ENCODE measurements at places on chromosomes 5 and 9.

- DNase-seq = no peak
These were observed 3.5 kb downstream of the SPOUT1 start for GRCh38 chr9:128825923-128826700.

- no peak for DNase-seq
These were observed 11.1 kb upstream of the GARNL3 start for GRCh38 chr9:127253446-127253845.

- DNase-seq = no peak
These were observed 269.9 kb downstream of the PRR16 start for GRCh38 chr5:120734033-120734432.

- DNase-seq = no peak
These were observed 69.8 kb upstream of the VCAN start for GRCh38 chr5:83401775-83402174.

- no peak for DNase-seq
These were observed 741 bp upstream of the NKX2-5 start for GRCh38 chr5:173235499-173236394.

GRCh38 chr5:31066655-31067328, 126.7 kb upstream of the CDH6 start:
- no peak for DNase-seq

DNA sequence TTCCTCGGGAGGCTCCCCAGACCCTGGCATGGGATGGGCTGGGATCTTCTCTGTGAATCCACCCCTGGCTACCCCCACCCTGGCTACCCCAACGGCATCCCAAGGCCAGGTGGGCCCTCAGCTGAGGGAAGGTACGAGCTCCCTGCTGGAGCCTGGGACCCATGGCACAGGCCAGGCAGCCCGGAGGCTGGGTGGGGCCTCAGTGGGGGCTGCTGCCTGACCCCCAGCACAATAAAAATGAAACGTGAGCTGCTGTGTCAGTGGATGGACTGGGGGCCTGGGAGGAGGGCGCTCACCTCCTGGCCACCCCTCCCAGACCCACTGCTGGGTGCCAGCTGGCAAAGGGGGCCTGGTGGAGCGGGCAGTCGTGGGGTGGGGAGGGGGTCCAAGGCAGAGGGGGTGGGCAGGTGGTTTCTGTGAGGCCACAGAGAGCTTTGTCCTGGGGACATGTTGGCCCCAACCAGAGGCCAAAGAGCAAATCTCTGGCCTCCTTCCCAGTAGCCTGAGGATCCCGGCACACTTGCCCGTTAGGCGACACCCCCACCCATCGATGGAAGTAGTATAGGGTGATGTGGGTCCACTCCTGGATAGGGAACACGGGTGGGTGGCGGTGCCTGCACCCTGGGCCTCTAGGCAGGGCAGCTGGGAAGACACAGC, 9.8 kb downstream of the EGFL7 start:
- no peak for DNase-seq

GRCh38 chr5:124973661-124974060, 227.2 kb upstream of the ZNF608 start:
- DNase-seq = no peak

DNA sequence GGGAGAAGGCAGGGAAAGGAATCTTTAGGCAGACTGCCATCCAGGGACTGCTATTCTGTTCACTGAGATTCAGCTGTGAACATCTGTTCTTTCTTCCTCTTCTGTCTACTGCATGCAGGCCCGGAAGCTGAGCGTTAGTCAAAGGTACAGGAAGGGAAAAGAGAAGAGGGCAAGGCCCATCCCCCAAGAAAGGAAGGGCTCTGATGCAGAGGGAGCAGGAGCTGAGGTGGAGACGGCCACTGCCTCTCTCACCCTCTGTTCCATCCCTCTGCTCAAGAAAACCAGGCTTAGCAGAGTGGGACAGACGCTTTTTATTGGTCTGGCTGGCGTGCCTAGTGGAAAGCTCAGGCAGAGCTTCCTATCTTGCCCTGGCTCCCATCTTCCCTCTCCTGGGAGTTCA, 57.6 kb downstream of the PFDN1 start:
- DNase-seq = no peak

DNA sequence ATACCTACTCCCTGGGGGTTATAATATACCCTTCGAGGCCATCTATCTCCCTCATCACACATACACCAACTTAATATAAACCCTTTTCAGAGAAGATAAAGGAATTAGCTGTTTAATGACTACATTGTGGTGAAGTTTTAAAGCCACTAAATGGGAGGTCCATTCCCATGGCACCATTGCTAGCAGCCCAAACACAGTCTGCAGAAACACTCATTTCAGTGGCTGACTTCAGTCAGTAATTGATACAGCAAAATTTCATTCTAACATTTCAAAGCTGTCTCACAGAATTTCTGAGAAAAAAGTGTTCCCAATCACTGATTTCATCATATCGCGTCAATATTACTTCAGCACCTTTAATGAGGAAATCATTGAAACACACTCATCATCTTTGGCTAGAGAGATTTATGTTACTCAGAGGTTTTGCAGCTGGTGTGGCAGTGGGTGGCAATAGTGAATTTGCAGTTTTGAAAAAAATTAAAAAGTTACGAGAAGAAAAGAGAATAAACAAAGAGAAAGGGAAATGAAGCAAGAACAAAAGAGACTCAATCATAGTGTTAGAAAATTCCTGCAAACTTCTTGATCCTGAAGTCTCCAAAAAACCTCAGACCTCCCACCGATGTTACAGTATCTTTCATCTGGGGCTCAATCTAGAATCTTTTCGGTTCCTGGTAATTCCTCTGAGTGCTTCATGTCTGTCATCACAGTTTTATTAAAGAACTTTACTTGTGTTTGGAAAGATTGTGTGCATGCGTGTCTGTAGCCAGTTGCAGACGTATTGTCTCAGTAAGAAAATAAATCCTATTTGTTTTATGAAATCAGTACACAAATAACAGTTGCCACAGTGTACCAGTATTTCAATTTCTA, 105.0 kb downstream of the ERCC6L2 start:
- DNase-seq = no peak

- DNase-seq = no peak
These were observed 595 bp upstream of the BTNL9 start for GRCh38 chr5:181039471-181039870.

- no peak for DNase-seq
These were observed 10.5 kb downstream of the DOCK2 start for GRCh38 chr5:169647566-169647965.

DNA sequence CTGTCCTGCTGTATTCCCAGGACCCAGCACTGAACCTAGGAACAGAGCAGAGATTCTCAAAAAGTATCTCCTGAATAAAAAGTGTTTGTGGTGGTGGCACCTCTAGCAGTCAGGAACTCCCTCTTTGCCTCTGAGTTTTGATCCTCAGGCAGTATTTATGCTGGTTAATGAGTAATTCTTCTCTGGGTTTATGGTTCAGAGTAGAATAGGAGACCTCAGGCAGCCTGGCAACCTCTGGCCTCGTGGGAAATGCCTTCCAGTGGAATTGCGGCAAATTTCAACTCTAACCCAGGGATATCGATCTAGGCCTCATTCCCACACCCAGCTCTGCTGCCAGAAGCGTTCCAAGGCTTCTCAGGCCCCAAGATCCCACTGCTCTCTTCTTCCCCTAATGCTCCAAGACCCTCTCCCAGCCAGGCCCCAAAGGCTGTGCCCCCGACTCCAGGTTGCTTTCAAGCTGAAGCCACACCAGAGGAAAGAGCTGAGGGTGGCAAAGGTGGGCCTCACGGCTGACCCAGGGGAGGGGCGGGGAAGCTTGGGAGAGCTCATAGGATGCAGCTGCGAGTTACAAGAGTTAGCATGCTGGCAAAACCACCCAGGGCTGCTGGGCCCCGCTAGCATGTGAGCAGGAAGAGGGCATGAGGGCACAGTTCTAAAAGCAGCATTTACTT, 10.9 kb upstream of the HDHD3 start:
- DNase-seq = no peak

DNA sequence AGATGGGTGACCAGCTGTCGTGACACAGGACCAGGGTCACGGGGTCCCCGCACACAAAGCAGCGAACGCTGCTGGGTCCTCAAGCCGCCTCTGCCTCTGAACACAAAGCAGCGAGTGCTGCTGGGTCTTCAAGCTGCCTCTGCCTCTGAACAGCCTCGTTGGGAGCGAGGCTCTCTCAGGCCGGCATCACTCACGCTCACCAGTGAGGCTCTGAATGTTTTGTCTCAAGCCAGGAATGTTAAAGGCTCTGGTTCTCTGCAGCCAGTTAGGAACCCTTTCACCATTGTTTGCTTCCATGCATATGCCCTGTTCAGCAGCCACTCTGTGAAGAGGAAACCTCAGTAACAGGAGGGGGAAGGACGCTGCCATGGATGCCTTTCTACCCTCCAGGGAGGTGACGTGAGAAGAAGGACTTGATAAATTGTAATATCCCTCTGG, 82.7 kb upstream of the TAF11L2 start:
- DNase-seq = no peak

DNA sequence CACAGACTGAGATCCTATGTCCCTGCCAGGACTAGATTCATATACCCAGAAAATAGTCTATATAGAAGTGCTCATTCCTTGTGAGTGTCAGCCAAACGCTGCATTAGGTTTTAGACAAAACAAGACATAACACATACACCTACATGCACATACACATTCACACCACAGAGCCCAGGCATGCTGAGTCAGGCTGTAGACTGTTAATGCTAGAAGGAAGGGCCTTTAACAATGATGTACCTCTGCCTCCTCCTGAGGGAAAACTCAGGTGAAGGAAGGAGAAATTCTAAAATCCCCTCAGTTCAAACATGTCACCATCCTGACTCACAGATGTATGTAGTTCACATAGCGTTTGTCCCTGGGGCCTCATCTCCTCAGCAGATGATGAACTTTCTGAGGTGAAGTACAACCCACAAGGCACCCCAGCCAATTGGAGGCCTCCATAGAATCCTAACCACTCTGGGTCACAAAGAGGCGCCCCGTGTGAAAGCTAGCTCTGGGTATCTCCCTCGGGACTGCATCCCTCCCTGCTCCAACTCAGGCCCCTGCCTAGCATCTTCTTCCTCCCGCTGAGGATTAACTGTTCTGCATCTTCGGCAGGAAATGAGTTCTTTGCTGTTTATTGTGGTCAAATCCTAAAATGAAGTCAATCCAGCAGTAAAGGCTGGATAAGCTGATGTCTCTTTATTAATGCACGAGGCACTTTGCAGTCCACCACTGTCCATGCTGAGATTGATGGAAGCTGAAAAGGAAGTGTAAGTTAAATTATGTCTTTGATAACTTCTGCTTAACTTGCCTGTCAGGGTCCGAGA, 40.8 kb upstream of the FSTL4 start:
- no peak for DNase-seq

DNA sequence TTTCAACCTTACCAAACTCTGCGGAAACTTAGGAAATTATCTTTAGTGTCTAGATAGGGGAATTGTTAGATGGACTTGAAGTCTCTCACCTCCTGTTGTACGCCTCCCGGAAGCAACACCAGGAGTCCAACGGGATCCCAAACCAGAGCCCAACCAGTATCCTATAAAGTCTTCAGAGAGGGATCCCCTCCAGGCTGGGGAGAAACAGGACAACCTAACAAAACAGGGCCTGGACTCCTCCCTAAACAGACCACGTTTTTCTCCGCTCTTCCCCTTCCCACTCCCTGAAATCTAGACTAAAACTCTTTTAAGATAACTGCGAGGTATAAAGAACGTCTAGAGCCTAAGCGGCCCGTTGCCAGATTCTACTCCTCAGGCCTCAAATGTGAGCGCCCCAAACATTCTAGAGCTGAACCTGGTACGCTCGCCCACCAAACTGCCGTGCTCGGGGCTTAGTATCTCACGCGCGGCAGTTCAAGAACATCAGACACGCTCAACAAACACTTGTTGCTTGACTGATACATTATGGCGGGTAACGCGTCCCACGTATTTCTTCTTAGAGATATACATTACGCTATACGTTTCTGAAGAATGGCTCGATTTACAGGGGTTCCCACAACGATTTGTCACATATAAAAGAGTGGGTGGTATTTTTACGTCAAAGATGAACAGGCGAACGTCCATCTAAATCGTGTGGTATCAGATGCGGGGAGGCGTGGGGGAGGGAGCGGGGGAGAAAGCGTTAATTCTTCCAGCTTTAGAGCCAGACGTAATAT, 663 bp upstream of the SMIM27 start:
- DNase-seq = no peak

DNA sequence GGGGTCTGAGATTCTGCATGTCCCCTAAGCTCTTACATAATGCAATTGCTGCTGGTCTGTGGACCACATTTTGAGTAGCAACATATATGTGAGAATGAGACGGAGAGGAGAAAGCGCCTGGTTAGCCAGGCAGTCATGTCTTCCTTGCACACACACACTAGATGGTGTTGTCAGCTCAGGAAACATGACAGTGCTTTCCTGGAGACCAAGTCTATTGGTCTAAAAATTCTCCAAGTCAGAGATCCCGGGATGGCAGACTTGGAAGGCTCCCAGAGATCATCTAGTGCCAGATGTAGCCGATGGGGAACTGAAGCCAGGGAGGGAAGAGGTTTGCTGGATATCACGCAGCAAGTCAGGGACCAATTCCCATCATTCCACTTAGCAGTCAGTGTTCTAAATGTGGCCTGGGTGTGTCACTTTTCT, 53.4 kb downstream of the GALNT12 start:
- no peak for DNase-seq

DNA sequence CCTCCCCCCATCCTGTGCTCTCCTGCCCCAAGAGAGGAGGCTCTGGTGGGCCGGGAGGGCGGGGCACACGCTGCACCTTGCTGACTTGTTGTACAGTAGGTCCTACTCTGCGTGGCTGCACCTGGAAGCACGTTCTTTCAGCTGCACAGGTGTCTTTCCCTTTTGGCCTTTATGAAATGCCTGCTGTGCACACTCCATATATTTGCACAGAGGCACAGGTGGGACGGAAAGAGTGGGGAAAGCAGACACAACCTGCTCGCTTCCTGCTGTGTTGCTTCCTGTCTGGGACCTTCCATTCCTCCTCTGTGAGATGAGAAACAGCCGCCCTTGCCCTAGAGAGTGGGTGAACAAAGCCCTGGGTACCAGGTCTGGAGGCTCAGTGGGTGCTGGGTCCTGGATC, 4.8 kb downstream of the USP20 start:
- peak; percentile 86 for DNase-seq

- no peak for DNase-seq
These were observed at the start of gene PRRX2 for GRCh38 chr9:129665389-129665775. Gene PRRX2 (plus strand): TSS chr9:129665647. CDS start chr9:129665868, 221 bp downstream.

DNA sequence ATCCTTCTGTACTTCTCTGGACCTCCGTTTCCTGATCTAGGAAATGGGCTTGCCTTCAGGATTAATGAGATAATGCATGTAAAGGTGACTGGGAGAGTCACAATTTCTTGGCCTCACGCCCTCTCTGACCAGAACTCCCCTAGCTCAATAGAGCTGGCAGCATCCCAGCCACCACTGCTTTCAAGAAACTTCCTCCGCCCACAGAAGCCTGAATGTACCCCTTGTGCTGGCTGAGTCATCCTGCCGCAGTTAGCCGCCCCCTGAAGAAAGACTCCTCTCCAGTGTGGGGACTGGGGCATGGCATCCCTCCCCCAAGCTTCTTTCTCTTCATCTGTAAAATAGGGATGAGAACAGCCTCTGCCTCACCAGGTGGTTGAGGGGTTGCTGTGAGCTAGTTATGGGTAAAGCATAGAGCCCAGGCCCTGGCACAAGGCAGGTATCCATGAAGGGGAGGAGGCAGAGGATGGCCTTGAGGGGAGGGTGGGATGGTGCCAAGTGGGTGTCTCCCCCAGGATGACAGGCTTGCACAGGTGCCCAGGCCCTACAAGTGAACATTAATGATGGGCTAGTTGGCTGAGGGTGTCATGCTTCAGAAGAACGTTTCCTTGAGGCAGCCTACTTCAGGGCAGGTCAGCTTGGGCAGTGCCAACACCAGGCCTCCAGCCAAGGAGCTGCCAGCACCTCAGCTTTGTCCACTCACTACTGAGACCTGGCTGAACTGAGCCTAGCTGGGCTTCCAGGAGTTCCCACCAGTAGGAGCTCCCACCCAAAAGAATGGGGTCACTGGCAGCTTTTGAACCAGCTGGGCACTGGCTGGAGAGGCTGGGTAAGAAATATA, 3.4 kb downstream of the PDLIM4 start:
- DNase-seq = no peak

GRCh38 chr5:42994246-42994554, 45.9 kb downstream of the ANXA2R start:
- DNase-seq = no peak

Measured in NCI-H1417 treated with DMSO at 0.1 percent for 48 hours (cell line).